ENCODE measurements at places on chromosomes 6 and 20. TPM values are rescaled to one million over a fixed set of nuclear protein-coding genes. Genes with fewer than 3 reads are reported as not detected.
A peak's percentile ranks its signal among the peaks of the same experiment; 100 is the strongest.

DNA sequence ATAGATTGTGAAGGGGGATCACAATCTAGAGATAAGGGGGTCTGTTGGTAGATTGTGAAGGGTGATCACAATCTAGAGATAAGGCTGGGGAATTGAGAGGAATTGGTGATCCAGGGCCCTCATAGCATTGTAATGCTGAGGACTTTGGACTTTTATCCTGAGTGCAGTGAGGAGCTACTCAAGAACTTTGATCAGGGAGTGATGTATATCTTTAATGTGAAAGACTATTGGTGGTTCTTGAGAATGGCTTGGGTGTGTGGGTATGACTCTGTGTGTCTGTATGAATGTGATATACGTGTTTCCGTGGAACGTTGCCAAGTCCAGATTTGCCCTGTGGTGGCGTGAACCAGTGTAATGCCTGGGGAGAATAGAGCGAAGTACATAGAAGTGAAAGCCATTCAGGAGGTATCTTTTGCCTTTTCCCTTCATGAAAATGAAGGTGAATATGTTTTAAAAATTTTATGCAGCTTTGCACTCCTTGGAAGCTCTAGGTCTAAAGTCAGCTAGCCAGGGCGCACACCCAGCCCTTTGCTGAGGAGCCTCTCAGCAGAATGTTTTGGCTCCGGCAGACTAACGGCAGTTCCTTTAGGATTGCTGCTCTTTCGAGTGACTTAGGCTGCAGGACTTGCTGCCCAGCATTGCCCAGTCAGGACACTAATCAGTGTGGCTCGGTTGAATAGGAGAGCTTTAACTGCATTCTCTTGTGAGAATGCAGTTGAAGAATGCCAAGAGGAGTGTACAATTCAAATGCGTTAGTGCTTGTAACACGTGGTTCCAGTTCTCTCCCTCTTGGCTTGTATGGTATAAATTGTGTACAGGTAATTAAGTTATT, 3.5 kb downstream of the ZFAND3 start:
- DNase-seq: no peak

DNA sequence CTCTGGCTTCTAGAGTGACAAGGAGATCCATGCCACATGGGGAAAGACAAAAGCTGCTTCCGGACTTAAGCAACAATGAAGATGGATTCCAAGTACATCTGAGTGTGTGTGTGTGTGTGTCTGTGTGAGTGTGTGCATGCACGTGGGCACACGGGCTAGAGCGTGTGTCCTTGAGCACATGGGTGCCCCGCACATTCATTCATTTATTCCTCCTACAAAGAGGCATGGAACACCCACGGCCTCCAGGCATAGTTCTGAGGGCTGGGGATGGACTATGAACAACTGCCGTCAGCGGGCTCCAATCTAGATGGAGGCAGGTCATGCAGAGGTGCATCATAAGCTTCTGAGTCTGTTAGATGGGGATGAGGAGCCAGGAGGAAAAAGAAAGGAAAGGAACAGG, 49.1 kb downstream of the GRM4 start:
- no peak for DNase-seq

TSPO2 gene
- not detected for total RNA-seq

GRCh38 chr20:49635166-49635565, 67.2 kb upstream of the PTGIS start:
- DNase-seq: no peak

DNA sequence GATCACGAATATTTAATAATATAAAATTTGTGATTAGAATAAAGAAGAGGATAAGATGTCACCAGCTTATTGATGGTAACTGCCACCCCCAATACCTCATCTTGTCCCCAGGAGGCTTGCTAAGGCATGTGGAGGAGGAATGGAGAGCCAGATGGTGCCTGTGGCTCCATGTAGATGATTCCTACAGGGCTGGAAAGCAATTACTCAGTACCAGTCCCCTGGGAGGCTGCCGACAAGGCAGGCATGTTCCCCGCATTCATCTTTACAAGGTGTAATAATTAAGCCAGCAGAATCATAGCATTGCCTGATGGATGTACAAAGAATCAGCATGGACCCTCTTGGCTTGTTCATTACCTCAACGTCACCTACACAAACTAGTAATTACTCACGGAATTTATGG, 155.3 kb downstream of the PLCB1 start:
- no peak for DNase-seq

- DNase-seq: no peak
Observed at GRCh38 chr6:148244217-148244935, 98.3 kb upstream of the SASH1 start.

DNA sequence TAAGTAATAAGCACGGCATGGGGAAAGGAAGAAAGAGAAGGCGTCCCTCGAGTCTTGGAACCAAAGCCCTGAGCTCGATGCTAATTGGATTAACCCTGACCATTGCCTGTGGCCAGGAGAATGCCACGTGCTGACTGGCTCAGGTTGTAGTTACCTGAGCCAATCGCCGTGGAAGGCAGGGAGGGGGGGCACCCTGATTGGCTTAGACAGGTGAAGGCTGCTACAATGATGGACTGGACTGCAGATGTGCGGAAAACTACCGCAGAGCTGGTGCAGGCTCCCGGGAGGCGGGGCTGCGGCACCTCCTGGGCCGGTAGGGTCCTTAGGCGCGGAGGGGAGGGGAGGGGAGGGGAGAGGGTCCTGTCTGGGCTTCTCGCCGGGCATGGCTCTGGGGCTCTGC, 121.3 kb downstream of the TFAP2C start:
- DNase-seq: no peak

GSTA3 gene
- total RNA-seq: not detected

DNA sequence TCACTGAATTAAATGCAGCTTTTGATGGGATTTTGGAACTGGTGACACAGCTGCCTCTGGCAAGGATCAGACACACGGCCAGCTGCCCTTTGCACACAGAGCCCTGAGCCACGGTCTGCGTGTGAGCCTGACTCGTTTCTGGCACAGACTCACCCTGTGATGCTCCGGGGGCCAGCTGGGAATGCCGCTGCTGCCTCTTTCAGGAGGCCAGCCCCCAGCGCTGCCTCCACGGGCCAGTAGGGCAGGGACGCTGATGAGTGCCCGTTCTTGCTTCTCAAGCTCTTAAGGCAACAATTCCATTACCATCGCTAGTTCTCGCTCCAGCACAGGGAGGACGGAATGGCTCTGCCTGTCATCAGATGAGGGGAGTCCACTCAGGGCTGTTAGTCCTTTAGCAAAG, 61.6 kb downstream of the IRF4 start:
- DNase-seq: peak; percentile 68

DNA sequence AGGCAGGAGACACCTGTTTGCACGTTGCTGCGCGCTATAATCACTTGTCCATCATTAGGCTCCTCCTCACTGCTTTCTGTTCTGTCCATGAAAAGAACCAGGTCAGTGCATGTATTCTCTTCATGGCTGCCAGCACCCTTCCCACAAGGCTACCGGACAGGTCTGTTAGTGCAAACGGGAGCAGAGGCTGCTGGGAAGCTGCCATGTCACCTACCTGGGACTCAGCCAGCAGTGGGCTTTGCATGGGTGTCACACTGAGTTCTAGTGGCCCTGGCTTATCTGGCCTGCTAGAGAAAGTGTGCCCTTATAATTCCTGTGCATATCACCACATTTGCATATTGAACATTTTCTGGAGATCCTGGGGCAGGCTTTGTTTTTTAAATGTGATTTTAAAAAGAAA, 24.8 kb downstream of the LYRM2 start:
- DNase-seq: no peak

GRCh38 chr6:135665935-135666334, 168.4 kb upstream of the AHI1 start:
- no peak for DNase-seq

DNA sequence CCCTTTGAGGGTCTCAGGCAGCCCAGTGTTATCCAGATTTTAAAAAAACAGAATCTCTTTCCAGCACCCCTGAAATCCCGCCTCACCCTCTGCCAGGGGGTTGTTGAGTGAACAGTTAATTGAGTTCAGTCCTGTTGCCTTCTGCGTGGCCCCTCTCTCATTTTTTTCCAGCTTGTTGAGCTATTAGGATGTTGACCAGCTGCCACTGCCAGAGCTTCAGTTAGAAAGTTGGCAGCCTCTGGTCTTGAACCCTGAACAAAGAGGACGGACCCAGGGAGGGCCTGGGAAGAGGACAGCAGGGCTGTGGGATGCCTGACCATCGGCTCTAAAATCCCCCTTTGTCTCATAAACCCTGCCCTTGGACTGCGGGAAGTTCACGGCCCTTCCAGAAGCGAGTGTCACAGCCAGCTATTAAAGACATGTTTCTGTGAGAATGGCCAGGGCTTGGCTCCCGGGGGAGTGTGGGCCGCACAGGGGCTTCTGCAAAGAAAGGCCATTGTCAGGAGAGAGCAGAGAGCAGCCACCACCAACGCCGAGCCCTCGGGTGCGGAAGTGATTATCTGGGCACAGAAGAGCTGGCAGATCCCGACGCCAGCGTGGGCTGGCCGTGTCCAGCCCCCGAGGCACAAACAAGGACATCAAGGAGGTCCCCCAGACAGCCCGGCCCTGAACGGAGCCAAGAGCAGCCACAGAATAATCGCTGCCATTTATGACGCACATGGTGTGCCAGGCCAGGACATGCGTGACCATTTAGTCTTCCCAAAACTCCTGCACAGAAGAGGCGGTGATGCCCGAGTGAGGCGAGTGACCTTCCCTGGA, 189.0 kb downstream of the ANKRD60 start:
- no peak for DNase-seq

GRCh38 chr6:67200626-67201403, 1434.3 kb upstream of the ADGRB3 start:
- no peak for DNase-seq

GRCh38 chr20:51258582-51259165, 235.8 kb upstream of the KCNG1 start:
- no peak for DNase-seq

GRCh38 chr20:11011653-11012052, 337.9 kb upstream of the JAG1 start:
- DNase-seq: no peak

- no peak for DNase-seq
Observed at GRCh38 chr20:17645546-17646208, 36.4 kb downstream of the RRBP1 start.

GRCh38 chr20:51756653-51757052, 11.5 kb downstream of the ATP9A start:
- DNase-seq: no peak

GRCh38 chr6:80235647-80236046, 129.2 kb downstream of the BCKDHB start:
- DNase-seq: no peak

HCRTR2 gene
- not detected for total RNA-seq

WFDC9 gene
- total RNA-seq: not detected

DNA sequence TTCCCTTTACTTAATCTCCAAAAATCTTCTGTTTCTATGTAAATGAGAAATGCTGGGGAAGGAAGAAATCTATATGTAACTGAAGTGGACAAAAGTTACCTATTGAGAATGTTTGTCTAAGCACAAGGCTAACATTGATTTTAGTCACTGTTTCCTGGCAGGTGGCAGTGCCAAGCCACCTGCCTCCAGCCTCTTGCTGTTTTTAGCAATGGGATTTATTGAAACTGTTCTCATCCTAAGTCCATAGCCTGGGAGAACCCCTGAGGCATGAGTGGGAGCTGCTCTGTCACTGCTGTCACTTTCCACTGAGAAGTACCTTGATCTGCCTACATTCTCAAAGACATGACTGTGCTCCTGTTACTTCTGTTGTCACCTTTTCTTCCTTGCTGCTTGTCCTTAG, 14.7 kb downstream of the ENPP3 start:
- DNase-seq: no peak

DNA sequence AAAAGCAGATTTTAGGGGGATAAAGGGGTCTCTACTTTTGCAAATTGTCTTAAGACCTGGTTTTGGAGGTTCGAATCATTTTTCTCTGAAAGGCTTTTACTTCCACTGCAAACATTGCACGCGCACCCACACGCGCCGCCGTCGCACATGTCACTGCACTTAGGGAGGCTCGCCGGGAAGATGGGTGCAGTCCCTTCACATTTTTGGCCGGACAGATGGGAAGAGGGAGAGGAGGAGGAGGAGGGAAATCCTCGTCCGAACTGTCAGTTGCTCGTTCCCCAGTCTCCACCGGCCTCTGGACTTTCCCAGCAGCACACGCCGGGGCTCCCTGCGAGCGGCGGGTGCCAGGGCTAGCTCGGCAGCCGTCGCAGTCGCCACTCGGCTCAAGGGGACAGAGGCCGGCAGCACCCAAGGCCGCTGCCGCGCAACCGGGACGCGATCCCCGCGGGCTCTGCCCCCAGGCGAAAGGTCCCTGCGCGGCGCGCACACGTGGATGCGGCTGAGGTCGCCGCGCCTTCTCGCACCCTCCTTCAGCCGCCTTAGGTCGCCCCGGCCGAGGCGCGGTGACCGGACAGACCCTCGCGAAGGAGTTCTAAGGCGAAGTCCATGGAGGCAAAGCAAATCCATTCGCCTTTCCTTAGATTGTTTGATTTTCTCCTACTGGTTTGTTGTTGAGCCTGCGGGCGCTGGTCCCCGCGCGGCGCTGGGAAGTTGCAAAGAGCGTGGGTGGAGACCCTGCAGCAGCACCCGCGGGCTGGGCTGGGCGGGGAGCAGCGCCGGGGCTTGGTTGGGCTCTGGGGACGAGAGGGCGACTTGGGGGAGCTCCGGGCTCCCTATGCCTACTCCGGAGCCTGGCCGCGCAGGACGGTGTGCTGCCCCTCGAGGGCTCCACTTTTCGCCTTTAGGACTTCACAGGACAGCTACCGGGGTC, 1.2 kb downstream of the MYB start:
- no peak for DNase-seq

DNA sequence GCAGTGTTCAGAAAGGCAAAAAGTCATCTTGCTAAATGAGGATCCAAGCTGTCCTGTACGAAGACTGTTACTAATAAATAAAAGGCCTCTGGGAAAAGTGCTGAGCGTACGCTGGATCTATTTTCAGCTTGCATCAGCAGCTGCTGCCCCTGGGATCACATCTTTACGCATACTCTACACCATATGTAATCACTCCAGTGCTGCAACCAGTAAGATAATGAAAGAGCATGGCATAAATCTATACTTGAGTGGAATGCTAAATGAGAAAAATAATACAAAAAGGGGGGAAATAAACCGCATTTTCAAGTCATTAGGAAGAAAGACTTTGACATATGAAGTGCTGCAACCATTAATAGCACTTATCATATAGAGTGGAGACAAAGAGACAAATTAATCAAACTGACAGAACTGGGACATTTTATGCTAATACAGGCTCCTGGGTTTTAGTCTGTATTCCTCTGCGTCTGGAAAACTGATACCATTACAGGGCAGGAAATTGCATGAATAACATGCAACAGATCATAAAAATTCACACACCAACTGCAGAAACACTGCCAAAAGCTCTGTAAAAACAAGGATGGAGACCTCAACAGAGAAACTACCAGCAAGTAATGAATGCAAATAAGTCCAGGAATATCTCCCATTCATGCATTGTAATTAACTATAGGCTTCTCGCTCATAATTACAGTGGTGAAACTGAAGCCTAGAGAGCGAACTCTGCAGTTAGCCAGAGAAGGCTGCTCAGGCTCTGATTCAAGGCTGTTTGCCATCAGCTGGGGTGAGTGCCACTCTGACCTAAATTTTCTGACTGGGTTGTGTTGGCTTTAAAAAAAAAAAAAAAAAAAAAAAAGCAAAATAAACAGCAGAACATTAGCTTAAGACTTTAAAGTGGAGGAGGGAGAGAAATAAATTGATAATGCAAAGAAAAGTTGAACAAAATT, 83.8 kb downstream of the GJA10 start:
- no peak for DNase-seq

- no peak for DNase-seq
Observed at GRCh38 chr6:127131275-127131674, 12.8 kb downstream of the RSPO3 start.

MAK gene
- total RNA-seq: 0.59 TPM

All from tibial nerve (tissue), 4 donors.